Aorta (tissue), 5 donors: ENCODE measurements at places on chromosomes 12 and 14. TPM values are rescaled to one million over a fixed set of nuclear protein-coding genes. Genes with fewer than 3 reads are reported as not detected.

GRCh38 chr12:21526053-21526452 is at the start of gene SPX:
Gene SPX (plus strand): TSS chr12:21526296. CDS start chr12:21526473, 177 bp downstream.
- H3K36me3 ChIP-seq: no peaks in the 10 kb centered on the region
- no peaks in the 10 kb centered on the region for H3K4me1 ChIP-seq
- DNase-seq: no peak
- H3K27me3 ChIP-seq: no peaks in the 10 kb centered on the region

DNA sequence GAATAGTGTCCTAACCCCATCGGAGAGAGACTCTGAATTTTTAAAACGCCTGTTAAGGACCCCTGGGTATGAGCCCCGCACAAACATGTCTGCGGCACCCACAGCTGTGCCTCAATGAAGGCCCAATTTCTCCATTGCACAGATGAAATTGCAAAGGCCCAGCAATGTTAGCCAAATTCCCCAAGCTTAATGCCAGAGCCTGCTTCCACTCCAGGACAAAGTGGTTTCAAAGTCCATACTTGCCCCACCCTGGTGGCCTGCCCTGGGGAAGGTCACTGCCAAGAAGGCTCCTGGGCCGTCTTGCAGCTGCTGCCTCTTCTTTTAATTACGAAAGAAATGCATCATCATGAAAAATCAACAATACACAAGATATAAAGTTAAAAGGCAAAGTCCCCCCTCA is 1179.7 kb downstream of the VRK1 start:
- no peaks in the 10 kb centered on the region for H3K36me3 ChIP-seq
- no peaks in the 10 kb centered on the region for H3K27me3 ChIP-seq
- H3K27ac ChIP-seq: peak overlapping the region; percentile 79
- peak overlapping the region; percentile 77 for H3K4me3 ChIP-seq

DNA sequence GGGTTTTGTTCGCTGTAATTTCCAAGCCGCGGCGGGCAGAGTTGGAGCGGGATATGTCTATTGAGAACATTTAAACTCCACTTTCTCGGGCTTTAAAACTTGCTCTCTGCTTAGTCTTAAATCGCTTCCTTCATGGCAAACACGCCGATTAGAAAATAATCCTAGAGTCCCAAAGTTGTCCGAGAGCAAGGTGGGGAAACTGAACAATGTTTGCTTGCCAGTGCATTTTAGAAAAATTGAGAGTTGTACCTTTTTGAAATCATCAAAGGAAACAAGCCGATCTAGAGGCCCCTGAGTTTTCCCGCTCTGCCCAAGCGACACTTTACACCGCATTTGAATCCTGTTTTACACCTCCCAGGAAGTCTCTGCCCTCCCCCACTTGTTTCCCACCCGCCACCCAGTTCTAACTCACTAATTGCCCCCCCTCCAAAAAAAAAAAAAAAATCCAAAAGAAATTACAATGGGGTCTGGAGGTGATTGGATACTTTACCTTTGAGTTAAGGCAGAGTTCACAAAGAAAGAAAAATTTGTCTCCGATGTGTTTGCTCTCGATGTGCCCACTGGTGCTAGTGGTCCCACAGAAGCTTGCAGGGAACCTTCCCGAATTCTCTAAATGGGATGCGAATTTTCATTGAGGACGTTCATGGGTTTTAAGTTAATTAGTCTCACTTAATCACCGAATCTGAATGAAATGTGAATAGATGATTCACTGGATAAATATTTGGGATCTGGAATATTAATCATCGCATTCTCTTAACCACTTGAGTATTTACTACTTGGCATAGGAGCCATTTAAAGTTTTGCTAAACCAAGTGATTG is 2.3 kb downstream of the HMGA2 start:
- H3K36me3 ChIP-seq: no peaks in the 10 kb centered on the region
- no peak overlapping the region for H3K27ac ChIP-seq
- peak overlapping the region; percentile 53 for H3K4me3 ChIP-seq
- no peak for DNase-seq
- H3K4me1 ChIP-seq: no peaks in the 10 kb centered on the region

DNA sequence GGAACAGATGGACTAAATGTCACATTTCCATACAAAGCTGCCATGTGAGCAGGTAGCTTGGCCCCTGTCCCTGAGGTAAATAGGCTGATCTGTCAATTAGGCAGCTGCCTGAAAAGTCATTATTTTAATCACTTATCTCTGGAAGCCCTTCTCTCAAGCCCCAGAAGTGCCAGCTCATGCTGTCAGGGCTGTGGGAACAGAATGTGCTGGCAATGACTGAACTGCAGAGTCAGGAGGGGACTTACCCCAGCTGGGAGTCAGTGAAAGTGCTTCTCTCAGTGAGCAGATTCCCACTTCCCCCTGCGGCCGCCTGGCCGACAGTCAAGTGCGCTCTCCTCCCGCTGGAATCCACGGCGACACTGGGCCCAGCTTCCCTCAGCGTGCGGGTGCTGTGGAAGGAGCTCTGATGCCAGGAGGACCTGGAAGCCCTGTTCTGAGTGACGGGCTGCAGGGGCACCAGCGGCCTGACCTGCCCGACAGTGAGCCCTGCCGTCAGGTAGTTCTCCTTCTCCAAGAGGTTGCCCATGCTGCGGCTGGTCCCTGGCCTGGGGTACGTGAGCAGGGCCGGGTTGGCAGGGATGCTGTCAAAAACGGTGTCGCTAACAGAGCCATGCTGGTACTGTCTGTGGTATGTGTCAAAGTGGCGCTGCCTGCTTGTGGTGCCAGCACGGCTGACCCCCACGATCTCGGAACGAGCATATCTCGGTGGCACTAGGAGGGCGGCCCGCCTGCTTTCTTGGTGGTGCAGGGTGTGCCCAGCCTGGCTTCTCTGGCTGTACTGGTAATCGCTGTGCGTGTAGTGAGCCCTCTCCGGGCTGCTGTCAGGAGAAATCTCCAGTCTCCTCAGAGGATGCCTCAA is 18.7 kb downstream of the PKP2 start:
- H3K27ac ChIP-seq: no peak overlapping the region
- H3K27me3 ChIP-seq: no peaks in the 10 kb centered on the region
- DNase-seq: peak; percentile 56
- H3K4me3 ChIP-seq: no peak overlapping the region
- no peaks in the 10 kb centered on the region for H3K36me3 ChIP-seq

Gene FAM216A
- total RNA-seq: 6.6 TPM

Gene GCN1
- 89.8 TPM for total RNA-seq

Gene IL31
- total RNA-seq: not detected

Gene AVPR1A
- total RNA-seq: 6.0 TPM
